ENCODE measurements at places on chromosomes 12 and 14.

- DNase-seq = no peak
Observed at GRCh38 chr12:127400221-127400620, 866.7 kb upstream of the TMEM132C start.

DNA sequence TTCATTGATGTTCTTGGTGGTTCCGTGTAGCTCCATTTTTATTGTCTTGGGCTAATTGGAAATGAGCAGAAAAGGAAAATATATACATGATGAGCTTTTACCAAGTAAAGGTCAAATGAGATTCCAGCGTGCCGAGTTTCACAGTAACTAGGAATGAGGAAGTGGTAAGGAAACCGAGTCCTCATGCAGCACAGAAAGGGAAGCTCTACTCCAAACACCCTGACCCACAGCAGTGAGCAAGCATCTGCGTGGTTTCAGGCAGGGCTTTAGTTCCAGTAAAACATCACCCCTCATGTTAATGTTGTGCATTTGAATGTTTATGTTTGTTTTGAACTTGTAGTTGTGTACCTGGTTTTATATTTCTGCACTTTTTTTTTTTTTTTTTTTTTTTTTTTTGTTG, 208.0 kb downstream of the SLC41A2 start:
- DNase-seq = no peak

DNA sequence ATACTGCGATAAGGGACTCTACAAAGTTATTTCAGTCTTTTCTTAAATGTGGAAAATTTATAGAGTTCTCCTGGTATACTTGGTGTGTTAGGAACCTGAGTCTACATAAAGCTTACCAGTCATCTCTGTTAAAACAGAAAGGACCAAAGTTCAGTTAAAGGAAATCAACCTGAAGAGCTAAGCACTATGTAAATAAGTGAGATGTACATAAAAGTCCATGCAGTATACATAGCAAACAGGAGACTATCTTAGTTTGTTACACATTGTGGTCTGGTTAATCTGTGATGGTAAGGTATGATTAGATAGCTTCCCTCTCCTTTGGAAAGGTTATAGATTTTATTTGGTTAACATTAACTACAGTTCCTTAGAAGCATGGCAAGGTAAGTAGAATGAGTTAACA, 75.9 kb downstream of the ATP2B1 start:
- DNase-seq = no peak

- DNase-seq = peak; percentile 60
Observed at GRCh38 chr12:25436206-25437030, 116.7 kb downstream of the LMNTD1 start.

DNA sequence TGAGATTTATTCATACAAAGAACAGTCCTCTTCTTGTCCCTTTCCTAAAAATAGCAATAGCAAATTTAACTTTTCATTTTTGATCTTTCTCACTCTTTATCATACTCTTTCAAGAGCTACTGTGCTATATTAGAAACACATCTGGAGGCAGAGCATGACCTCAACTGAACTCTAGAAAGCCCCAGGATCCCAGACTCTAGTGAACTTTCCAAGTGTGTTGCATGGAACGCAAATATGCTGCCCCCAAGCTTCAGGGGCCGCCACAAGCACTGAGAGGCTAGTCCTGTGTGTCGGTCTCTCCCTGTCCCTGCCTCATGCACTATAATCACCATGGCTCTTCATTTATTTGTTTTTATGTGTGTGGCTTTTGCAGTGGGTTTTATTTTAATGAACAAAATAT, 38.7 kb upstream of the ZNF641 start:
- DNase-seq = no peak

GRCh38 chr14:70952485-70952884, 45.2 kb downstream of the PCNX1 start:
- no peak for DNase-seq

DNA sequence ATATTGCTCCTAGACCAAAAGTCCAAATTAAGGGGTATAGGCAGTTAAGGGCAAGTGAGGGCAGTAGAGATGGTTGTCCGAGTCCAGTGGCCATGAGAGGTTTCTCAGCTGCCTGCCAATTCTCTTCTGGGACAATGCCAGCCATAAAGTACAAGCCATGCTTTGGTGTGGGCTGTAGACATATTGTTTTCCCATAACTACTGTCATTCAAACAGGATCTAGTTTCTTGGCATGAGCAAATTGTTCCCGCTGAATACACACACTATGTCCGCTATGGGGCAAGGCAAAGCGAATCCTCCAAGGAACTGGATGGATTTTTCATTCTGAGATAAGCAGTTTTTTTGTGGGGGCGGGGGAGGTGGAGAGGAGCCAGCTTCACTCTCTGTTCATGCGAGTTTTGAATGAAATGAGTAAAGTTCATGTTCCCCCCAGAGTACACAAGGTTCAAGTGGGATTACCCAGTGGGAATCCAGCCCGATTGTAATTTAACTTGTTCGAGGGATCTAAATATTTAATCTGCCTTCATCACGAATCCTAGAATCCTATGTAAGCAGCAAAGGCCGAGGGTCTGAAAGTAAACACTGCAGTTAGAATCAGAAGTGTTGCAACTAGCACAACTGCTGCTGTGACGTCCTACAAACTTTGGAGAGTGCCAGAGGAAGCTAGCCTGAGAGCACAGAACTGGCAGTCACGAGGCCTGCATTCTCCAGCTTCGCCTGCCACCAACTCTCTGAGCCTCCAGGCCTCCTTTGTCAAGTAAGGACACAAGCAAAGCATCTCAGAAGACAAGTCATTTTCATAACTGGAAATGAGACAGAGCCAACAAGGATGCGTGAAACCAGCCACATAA, 137.0 kb downstream of the CRADD start:
- no peak for DNase-seq

GRCh38 chr14:22039938-22040780, 366.5 kb upstream of the OR4E1 start:
- DNase-seq = no peak

- DNase-seq = no peak
Observed at GRCh38 chr14:83421711-83422110, 1888.1 kb upstream of the SEL1L start.

GRCh38 chr14:26598081-26598671, 343 bp upstream of the NOVA1 start:
- DNase-seq = peak; percentile 89

- DNase-seq = no peak
Observed at GRCh38 chr14:104472536-104473243, 106.9 kb upstream of the C14orf180 start.

Data from NCI-H1694 (cell line).